Left ventricle myocardium superior (tissue), 1 donor: ENCODE measurements at places on chromosomes 11 and 22. TPM values are rescaled to one million over a fixed set of nuclear protein-coding genes. Genes with fewer than 3 reads are reported as not detected.

Gene OR5B21
- not detected for total RNA-seq

Gene BIRC3
- total RNA-seq: 8.2 TPM

Gene DUSP8
- 7.7 TPM for total RNA-seq

Gene RCOR2
- total RNA-seq: 14.5 TPM

Gene PIWIL4
- total RNA-seq: 0.92 TPM

Gene MRGPRX4
- not detected for total RNA-seq

Gene ZNRF3
- total RNA-seq: 6.9 TPM

Gene GGTLC2
- total RNA-seq: not detected

Gene CCDC179
- not detected for total RNA-seq

Gene AIFM3
- total RNA-seq: 0.52 TPM

Gene CLTCL1
- 9.6 TPM for total RNA-seq

Gene MAPK8IP1
- total RNA-seq: 4.4 TPM

Gene ANO5
- 78.5 TPM for total RNA-seq

Gene NAALAD2
- total RNA-seq: 1.8 TPM

Gene SLC22A9
- total RNA-seq: not detected

Gene SCT
- not detected for total RNA-seq

Gene PLEKHA7
- 19.2 TPM for total RNA-seq

Gene DSCAML1
- 1.2 TPM for total RNA-seq

Gene OR51B5
- total RNA-seq: not detected

Gene LPXN
- total RNA-seq: 5.0 TPM

Gene SYT7
- total RNA-seq: 32.5 TPM
